ENCODE measurements at places on chromosomes 3 and 15.

- DNase-seq, result no peak
Measured at GRCh38 chr3:3015185-3016089, 94.7 kb downstream of the IL5RA start.

DNA sequence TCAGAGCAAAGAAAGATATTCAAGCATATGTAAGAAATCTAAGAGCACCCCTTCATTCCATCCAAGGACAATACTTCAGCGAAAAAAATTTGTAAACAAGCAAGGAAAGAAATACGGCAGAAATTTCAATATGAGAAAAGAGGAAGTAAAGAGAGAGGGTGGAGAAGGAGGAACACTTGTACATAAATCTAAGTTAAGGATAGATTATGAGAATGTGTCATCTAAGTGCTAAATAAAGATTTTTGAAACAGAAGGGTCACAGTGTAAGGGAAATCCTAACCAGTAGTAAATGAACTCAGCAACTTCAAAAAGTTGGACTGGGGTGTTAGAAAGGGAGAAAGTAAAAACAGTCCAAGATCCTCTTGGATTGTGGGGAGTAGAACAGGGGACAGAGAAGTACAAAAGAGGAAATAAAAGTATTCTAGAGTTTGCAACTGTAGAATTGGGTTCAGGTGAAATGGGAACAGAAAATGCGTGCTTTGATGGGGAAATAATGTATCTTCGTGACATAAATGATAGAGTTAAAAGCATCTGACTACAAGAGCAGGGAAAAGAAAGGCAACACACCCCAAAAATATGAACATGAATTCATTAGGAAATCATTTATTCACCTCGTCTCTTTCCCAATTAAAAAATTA is 68.5 kb upstream of the ATP13A5 start:
- DNase-seq, result no peak

GRCh38 chr3:133268726-133269134 is 131.1 kb upstream of the BFSP2 start:
- no peak for DNase-seq

DNA sequence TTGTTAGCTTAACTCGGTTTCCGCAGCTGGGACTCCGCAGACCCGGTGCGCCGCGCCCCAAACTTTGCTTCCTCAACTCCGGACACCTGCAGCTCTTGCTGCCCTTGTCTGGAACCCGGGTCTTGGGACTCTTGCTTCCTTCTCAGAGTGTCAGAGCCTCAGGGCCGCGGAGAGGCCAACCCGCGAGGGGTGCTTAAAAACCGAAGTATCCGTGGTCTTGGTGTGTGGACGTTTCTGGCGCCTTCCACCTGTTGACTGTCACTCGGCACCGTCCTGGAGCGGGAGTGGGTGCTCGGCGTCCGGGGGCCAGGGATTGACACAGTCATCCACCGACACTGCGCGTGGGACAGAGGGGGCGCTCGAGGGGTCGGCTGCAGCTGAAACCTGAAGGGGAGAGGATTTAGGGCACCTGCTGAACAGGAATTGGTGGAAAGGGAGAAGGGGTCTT is 386 bp downstream of the SQOR start:
- DNase-seq, result peak; percentile 62
